NCI-H1930 (cell line): ENCODE measurements at places on chromosomes 4 and X.

DNA sequence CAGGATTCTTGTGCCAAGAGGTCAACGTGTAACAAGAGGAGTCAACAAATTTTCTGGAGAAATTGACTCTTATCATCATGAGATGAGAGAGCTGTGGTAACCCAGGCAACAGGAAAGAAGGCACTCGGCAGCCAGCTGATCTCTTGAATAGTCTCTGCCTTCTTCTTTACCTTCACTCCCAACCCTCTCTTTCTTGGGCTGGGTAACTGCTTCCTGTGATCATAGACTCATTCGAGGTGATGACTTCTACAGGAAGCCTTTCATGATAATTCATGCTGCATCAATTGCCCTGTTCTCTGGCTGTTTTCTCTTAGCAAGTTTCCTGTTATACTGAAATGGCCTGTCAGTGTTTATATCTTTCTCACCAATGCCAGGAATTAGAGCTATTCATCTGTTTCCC lies 70.8 kb upstream of the FSTL5 start:
- DNase-seq = no peak

- no peak for DNase-seq
Measured at GRCh38 chrX:155962906-155963305, 34.6 kb upstream of the IL9R start.

GRCh38 chr4:22514481-22514880 lies 1.4 kb downstream of the ADGRA3 start:
- no peak for DNase-seq

GRCh38 chr4:16090096-16090705 lies 6.4 kb upstream of the PROM1 start:
- DNase-seq = no peak

DNA sequence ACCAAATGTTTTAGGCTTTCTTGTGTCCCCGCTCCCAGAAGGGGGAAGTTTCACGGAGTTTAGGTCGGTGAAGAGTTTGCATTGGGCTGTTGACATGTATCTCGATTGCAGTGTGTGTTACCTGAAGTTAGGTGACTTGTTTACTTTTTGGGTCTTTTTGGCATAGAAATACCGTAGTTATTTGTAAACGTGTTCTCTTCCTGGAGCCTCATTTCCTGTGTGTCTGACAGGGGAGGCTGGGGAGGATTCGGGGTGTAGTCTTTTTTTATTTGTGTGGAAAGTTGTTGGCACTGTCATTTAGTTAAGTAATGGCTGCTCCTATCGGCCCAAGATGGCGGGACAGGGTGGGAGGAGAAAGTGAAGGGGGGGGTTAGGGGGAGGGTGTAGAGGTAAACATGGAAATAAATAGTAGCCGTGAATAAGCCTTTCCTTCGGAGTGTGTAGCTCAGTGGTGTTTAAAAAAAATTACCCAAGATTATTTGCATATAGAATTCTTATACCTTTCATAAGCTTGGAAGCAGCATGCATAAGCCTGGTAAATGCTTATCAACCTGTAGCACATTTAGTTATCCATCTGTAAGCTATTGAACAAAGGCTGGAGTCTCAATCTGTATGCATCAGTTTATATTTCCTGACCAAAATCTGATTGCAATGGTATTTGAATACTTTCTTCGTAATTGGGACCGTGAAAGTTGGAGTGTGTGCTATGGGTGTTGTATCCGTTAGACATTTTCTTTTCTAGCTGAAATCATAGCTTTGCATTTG lies 1.6 kb downstream of the KDM6A start:
- no peak for DNase-seq

DNA sequence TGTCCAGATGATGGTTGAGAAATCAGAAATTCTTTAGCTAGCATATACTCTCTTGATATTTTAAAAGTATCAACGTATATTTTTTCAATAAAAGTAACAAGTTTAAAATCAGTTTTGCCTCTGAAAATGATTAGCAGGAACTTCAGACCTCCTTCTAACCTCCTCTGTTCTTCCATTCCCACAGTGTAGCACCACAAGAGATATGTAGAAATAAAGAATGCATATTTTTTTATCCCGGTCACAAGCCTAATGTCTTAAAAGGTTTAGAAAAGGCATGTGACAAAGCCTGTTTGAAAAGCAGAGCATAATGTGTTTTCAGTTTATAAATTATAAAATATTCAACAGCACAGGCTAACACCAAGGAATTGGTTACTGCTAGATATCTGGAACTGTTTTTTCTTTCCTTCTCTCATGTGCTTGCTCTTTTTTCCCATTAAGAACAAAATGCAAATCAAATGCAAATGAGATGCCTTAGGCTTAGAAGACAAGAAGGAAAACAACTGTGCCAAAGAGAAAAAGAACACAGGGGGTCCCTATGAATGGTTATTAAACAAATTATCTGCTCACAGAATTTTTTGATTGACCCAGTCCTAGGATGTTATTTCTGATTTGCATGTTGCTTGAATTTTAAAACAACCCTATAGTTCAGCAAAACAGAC lies 351.7 kb upstream of the FAM241A start:
- DNase-seq = no peak
